ENCODE measurements at places on chromosomes 16 and 17. TPM values are rescaled to one million over a fixed set of nuclear protein-coding genes. Genes with fewer than 3 reads are reported as not detected.

Gene RNF222
- total RNA-seq: not detected

Gene ABCC12
- total RNA-seq: under 0.01 TPM

DNA sequence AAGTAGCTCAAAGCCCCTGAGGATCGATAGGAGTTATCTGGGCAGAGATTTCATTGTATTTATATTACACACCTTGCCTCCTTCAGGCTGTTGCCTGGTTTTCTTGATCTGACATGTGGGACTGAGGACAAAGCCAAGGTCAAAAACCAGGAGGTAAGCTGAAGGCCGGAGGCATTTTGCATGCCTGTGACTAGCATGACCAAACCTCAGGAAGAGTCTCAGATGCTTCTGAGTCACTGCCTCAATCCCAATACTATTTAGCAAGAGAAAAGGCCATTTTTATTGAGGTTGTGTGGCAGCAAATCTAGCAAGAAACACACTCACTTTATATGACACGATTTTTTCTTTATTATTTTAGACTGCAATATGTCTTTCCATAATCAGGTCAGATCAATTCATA is 968.1 kb downstream of the CDH11 start:
- peak; percentile 22 for DNase-seq

DNA sequence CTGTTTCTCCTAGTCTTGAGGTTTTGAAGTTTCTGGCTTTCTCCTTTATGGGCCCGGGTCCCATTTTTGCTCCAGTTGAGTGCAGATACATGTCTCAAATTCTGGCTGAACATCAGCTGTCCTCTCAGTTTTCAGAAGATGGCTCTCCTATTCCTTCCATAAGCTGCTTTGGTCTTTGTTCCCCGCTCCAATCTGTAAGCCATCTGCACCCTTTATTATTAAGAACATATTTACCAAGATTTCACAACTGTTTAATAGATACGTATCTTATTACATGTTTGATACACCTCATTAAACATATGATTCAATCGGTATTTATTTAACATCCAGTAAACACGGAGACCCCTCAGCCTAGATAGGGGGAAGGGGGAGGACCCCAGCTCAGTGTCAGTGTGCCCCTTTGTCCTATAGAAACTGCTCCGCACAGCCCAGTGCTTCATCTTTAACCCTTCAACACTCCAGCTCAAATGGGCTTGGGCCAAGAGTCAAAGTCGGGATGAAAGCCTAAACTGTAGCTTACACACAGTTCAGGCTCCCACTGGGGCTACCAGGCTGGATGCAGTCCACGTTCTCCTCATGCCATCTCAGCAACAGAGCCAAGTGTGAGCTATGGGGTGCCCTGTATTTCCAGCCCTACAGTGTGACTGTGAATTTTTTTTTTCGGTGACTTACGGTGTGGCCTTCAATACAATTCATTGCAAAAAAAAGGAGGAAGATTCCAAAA is 166.0 kb upstream of the ZFHX3 start:
- DNase-seq: peak; percentile 31

GRCh38 chr16:81586417-81586816 is 141.8 kb downstream of the CMIP start:
- DNase-seq: peak; percentile 33

- DNase-seq: no peak
Measured at GRCh38 chr17:38458521-38458920, 30.3 kb downstream of the ARHGAP23 start.

All from IMR-90 (cell line).